Ovary (tissue), 10 donors: ENCODE measurements at places on chromosomes 7 and 10. TPM values are rescaled to one million over a fixed set of nuclear protein-coding genes. Genes with fewer than 3 reads are reported as not detected.

Gene SEPHS1
- 55.5 TPM for total RNA-seq

Gene TMEM213
- total RNA-seq = not detected

Gene MMRN2
- total RNA-seq = 11.3 TPM

Gene GBX1
- not detected for total RNA-seq

Gene ITGB8
- total RNA-seq = 45.5 TPM

DNA sequence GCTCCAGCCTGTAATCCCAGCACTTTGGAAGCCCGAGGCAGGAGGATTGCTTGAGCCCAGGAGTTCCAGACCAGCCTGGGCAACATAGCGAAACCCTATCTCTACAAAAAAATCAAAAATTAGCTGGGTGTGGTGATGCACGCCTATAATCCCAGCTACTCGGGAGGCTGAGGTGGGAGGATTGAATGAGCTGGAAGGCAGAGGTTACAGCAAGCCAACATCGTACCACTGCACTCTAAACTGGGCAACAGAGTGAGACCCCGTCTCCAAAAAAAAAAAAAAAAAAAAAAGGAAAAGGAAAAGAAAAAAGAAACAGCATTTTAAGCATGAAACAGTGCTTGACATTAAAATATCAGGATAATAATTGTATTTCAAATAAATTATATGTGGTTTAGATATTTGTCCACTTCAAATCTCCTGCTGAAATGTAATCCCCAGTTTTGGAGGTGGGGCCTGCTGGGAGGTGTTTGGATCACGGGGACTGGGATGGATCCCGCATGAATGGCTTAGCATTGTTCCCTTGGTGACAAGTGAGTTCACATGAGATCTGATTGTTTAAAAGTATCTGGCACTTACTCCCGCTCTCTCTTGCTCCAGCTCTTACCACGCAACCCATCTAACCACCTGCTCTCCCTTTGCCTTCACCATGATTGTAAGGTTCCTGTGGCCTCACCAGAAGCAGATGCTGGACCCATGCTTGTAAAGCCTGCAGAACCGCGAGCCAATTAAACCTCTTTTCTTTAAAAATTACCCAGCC, 103.4 kb downstream of the SRPK2 start:
- no peak for DNase-seq
- H3K27ac ChIP-seq = no peak overlapping the region
- no peak overlapping the region for H3K4me3 ChIP-seq
- H3K27me3 ChIP-seq = no peaks in the 10 kb centered on the region
- no peaks in the 10 kb centered on the region for H3K4me1 ChIP-seq
- no peaks in the 10 kb centered on the region for H3K36me3 ChIP-seq

DNA sequence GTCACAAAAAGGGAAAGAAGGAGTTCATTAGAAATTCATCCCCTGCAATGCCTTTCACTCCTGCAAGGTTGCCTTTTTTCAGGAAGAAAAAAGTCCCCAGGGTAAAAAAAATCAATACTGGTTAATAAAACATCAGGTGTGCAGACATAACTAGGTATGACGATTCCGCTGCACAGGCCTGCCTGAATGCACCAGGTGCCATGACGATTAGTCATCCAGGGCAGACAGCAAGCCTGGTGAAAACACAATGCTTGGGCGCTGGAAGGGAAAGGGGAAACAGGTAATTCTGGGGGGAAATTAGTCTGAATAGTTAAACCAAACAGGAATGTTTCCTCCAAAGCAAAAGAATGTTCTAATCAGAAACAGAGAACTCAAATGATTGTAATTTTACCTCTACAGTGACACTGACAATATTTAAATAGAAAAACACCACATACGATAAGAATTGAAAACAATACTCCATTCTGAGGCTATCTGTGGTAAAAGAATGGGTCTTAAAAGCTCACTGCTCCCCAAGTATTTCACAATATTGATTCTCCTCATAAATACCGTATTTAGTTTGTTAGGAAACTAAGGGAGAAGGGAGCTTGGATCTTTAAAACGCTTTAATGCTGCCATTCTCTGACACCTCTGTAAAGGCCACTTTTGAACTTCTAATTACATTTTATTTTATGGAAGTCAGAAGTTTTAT, 45.2 kb downstream of the VPS41 start:
- no peak for DNase-seq
- no peaks in the 10 kb centered on the region for H3K4me1 ChIP-seq
- no peak overlapping the region for H3K27ac ChIP-seq
- no peaks in the 10 kb centered on the region for H3K27me3 ChIP-seq
- no peaks in the 10 kb centered on the region for H3K36me3 ChIP-seq
- H3K4me3 ChIP-seq = no peak overlapping the region

DNA sequence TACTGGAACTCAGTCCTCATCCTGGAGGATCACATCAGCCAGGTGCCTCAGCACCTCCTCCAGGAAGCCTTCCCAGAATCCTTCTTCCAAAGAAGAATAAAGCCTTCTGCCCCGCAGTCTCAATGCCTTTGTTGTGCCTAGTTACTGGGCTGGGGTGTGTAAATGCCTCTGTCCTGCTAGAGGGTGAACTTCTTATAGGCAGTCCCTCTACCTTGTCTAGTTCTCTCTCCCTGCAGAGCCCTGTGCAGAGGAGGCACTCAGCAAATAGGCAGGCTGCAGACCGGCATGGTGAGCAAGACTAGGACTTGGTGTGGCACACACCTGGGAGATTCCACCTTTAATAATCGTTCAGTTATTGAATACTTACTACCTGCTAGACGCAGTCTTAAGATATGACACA, 104.7 kb upstream of the PCBD1 start:
- no peaks in the 10 kb centered on the region for H3K36me3 ChIP-seq
- no peaks in the 10 kb centered on the region for H3K4me1 ChIP-seq
- H3K27ac ChIP-seq = no peak overlapping the region

- H3K27ac ChIP-seq = no peak overlapping the region
- no peaks in the 10 kb centered on the region for H3K36me3 ChIP-seq
These were observed 142.6 kb downstream of the CREB5 start for GRCh38 chr7:28554802-28555471.

DNA sequence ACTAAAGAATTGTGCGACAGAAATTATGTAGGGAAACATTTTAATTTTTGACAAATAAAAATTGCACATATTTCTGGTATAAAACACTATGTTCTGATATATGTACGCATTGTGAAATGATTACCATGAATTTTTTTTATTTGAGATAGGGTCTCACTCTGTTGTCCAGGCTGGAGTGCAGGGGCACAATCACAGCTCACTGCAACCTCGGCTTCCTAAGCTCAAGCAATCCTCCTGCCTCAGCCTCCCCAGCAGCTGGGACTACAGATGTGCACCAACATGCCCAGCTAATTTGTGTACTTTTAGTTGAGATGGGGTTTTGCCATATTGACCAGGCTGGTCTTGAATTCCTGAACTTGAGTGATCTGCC, 149.2 kb downstream of the FRMD4A start:
- H3K4me3 ChIP-seq = no peak overlapping the region
- no peaks in the 10 kb centered on the region for H3K4me1 ChIP-seq
- no peaks in the 10 kb centered on the region for H3K36me3 ChIP-seq
- H3K27ac ChIP-seq = no peak overlapping the region
- no peak for DNase-seq
- H3K27me3 ChIP-seq = no peaks in the 10 kb centered on the region

GRCh38 chr7:135672560-135673359, 10.4 kb downstream of the STMP1 start:
- DNase-seq = no peak
- no peak overlapping the region for H3K27ac ChIP-seq
- no peaks in the 10 kb centered on the region for H3K36me3 ChIP-seq
- no peaks in the 10 kb centered on the region for H3K4me1 ChIP-seq
- H3K4me3 ChIP-seq = no peak overlapping the region

- DNase-seq = peak; percentile 58
- no peaks in the 10 kb centered on the region for H3K4me1 ChIP-seq
- H3K27ac ChIP-seq = no peak overlapping the region
- no peaks in the 10 kb centered on the region for H3K36me3 ChIP-seq
- no peaks in the 10 kb centered on the region for H3K27me3 ChIP-seq
These were observed 918 bp upstream of the RPEL1 start for GRCh38 chr10:103244666-103245271.

- no peaks in the 10 kb centered on the region for H3K27me3 ChIP-seq
- no peak overlapping the region for H3K27ac ChIP-seq
- no peak overlapping the region for H3K4me3 ChIP-seq
- no peaks in the 10 kb centered on the region for H3K36me3 ChIP-seq
- DNase-seq = no peak
- peaks cover 6% of the 10 kb centered on the region for H3K4me1 ChIP-seq
These were observed 818.6 kb upstream of the IGFBP3 start for GRCh38 chr7:46739518-46740234.
